Epithelial cell of proximal tubule (primary cell): ENCODE measurements at places on chromosomes 7 and 10. TPM values are rescaled to one million over a fixed set of nuclear protein-coding genes. Genes with fewer than 3 reads are reported as not detected.
A peak's percentile ranks its signal among the peaks of the same experiment; 100 is the strongest.

The AGAP5 gene
- 1.0 and 1.9 TPM in 2 replicates for total RNA-seq

The PSPH gene
- total RNA-seq = 38.6 and 55.2 TPM in 2 replicates

The EPHA1 gene
- 4.5 and 14.4 TPM in 2 replicates for total RNA-seq

The SLC26A5 gene
- not detected in 2 replicates for total RNA-seq

The AGAP6 gene
- 2.9 and 3.4 TPM in 2 replicates for total RNA-seq

The ELOVL3 gene
- total RNA-seq = 0.06 and 0.07 TPM in 2 replicates

The FAM200A gene
- 6.0 and 6.2 TPM in 2 replicates for total RNA-seq

The GNA12 gene
- 19.3 and 22.4 TPM in 2 replicates for total RNA-seq

DNA sequence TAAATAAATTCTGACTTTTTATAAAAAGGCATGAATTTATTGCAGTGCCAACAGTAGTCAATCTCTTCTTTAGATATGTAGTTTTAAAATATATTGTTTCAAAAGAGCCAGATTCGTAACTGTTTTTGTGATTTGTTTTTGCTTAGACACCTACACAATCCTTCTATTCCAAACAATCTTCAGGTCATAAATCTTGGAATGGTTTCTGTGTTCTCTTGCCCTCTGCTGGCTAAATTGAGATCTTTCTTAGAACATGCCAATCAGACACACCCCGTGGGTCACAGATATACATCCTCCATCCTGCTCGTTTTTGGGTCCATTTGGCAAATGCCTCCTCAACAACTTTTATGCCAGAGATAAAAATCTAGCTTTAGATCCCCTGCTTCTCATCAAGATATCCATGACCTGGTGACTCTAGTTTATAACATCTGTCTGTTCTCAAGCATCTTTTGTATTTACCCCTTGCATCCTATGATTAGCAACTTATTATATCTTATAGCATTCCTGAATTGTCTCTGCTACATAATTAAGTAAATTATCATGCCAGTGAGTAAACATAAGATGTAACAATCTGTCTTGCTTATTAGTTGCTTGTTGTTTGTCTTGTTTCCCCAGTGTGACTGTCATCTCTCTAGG lies 35.3 kb upstream of the IFRD1 start:
- DNase-seq = no peak

- no peak for DNase-seq
Measured at GRCh38 chr10:77060913-77061312, 576.7 kb downstream of the KCNMA1 start.

DNA sequence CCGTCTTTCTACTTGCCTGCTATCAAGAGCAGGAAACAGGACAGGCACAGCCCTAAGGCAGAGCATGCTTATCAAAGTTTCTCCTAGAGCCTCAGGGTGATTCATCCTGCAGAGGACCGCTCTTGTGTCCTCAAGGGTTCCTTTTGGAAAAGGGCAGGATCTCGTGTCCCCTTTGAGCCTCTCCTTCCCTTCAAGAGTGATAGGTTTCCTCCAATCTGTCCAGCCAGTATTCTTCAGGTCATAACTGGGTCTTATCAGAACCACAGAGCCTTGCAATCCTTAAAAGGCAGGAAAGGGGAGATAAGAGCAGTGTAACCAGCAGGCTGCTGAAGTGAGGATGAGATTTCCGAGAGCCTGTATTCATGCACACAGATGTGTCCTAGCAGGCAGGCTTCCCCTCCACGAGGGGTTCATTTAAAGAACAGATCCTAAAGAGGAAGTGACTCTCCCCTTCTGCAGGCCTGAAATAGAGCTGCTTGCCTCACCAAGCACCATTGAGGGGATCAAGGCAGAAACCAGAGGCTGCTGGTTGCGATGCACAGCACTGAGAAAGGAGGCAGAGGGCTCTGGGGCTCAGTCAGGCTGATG lies 90.5 kb upstream of the SVIL start:
- DNase-seq = no peak

DNA sequence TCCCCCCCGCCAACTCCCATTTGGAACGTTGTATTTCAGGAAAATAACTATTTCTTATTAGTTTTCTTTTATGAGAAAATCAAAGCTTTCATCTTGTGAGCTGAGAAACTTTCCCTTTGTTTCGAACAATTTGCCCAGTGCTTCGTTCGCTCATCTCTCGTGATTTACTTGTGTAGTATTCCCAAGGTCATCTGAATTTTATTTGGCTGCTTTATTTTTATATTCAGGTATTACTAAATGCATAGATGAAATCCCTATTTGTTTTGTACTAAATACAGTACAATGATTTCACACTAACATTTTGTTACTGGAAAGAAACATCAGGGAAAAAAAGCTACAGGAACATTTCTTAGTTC lies 12.0 kb upstream of the EBLN1 start:
- DNase-seq = no peak

DNA sequence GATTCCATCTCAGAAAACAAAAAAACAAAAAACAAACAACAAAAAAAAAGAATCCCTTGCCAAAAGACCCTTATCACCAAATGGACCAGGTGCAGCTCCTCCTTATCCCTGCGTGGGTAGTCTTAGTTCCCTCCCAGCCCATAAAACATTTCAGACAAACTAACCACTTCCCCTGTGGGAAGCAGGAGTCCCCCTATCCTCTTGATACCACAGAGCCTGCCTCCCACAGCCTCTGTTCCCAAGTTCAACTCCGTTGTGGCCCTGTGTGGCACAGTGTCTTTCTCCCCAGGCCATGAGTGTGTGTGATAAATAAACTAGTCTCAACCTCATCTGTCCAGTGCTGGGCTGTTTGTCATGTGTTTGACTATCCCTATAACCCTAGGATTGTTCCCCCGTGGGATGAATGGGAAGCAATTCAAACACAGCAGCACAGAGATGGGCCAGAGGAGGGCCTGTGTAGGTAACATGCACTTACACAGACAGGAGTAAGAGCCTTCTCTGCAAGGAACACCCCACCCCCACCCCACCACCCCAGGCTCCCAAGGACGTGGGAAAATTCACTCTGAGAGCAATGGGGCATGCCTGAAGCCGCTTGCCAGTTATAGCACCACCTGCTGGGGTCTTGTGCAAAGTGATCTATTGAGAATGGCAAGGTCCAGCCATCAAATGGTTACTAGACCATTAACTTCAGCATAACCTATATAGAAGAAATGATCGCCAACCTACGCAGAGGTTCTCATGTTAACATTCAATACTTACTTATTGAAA lies 147.1 kb upstream of the GHITM start:
- peak; percentile 12 for DNase-seq

DNA sequence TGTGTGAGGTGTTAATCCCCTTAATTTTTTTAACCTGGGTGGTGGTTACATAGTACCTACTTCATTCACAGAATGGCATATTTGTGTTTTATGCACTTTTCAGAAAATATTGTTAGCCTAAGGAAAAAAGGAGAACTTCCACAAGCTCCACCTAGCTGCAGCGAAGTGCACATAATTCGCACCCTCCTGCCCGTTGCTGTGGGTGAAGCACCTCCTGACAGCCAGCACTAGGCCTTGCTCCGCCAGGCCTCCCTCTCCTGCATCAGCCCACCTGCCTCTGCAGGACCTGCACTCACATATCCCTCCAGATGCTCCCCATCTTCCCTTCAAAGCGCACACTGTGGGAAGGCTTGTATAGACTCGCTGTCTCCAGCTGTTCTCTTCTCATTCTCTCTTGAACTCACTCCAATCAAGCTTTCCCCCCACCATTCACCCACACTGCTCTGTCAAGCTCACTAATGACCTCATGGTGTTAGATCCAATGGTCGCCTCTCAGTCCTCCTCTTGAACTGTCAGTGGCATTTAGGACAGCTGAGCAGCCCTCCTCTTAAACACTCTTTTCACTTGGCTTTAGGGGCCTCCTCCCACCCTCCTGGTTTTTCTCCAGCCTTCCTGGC lies 20.7 kb upstream of the GRID1 start:
- no peak for DNase-seq

- DNase-seq = no peak
Measured at GRCh38 chr10:78170026-78170475, 136.4 kb downstream of the RPS24 start.

DNA sequence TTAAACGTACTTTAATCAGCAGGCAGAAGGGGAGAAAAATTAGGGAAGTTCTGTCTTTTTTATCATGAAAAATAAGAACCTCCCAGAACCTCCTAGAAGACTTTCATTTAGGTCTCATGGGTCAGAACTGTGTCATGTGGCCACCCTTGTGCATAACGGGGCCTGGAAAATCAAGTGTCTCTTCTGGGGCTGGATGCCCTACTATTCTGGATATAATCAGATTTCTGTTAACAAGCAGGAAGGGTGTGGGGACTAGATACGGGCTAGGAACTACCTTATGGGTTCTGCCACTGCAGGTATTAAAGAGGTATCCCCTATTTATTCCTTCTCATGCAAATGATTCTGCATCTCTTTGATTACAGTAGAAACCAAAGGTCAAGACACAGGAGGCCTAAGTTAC lies 14.1 kb downstream of the LANCL2 start:
- no peak for DNase-seq

- DNase-seq = no peak
Measured at GRCh38 chr7:49111706-49112105, 187.4 kb downstream of the CDC14C start.

GRCh38 chr10:76007667-76008181 lies 576.3 kb downstream of the LRMDA start:
- DNase-seq = no peak

- DNase-seq = no peak
Measured at GRCh38 chr7:3089493-3089892, 45.8 kb upstream of the CARD11 start.

DNA sequence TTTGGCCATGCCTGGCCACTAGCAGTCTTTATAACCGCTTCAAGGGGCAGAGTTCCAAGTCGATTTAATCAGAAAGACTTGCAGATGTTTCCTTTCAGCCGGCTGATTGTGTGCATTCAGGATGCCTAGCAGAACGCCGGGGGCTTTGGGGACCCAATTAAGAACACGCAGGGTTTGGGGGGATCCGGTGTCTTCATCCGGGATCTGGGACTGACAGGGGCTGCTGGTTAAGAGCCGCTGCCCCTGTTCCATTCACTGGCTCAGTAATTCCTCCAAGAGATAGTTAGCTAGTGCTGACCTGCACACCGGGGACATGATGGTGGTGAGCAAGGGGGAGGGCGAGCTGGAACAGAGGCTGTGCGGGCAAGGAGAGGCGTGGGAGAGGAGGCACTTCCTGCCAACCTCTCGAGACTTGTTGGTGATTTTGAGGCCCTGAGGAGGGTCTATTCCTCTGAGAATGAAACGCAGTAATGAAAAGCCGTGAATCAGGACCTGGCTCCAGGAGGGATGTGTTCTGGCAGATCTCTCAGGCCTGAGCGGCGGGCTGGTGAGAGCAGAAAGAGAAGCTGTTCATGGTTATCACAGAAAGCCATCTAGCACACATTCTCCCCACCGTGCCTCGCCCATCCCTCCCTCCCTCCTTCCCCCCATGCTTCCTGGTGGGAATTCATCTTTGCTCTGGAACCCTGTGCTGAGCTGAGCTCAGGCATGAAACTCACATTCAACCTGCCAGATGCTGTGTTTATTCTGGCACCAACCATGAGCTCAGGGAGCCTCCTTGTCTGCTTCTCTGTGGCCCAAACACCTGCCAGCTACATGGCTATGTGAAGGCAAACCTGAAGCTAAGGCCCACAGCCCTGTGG lies 152.0 kb downstream of the CCDC3 start:
- no peak for DNase-seq

GRCh38 chr10:78802431-78802830 lies 266.3 kb upstream of the ZMIZ1 start:
- no peak for DNase-seq

DNA sequence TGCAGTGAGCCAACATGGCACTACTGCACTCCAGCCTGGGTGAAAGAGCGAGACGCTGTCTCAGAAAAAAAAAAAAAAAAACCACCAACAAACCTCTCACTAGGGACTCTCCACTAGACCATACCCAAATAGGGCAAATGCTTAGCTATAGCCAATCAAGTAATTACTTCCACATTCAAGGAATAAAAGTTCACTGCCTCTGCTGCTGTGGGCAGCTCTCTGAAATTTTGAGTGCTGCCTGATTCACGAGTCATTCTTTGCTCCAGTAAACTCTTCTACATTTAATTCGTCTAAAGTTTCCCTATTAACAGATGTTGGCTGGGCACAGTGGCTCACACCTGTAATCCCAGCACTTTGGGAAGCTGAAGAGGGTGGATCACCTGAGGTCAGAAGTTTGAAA lies 4.7 kb upstream of the NRBF2 start:
- no peak for DNase-seq

DNA sequence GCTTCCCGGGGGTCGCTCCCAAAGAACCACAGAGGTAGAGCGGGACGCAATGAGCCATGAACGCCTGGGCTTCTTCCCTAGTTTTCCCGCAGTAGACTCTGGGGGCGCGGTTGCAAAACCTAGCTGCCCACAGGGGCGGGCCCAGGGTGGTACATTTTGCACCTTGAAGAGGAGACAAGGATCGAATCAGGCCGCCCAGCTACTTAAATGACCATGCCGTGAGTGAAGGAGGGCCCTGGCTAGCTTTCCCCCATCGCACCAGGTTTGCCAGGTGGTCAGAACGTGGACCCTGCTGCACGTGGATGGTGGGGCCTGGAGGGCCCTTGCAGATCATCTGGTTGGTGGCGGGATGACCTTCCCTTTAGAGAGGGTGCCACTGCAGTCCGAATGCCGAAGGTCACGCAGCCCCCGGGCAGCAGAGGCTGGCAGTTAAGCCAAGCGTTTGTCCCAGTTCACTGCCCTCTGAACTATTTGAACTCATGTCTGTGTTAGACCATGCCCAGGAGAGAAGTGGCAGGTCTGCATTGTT lies 604 bp upstream of the SHTN1 start:
- DNase-seq = no peak

DNA sequence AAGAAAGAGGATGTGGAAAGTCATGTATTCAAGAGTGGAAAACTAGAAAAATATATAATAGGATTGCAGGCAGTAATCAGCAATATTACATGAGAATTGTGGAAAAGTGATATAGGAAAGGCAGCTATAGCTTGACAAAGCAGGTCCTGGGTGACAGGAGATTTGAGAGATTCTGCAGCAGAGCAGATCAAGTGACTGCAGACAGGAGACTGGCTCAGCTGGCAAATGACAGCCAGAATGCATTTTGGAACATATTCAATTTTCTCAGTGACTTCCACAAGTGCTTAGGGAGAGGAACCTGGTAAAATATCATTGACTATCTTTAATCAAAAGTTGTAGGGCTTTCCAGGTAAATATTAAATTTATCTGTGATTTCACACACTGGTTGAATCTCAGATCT lies 260.5 kb upstream of the CACNA2D1 start:
- DNase-seq = no peak

- DNase-seq = no peak
Measured at GRCh38 chr7:108002726-108003598, at the start of gene LAMB1. LAMB1 (minus strand) TSS chr7:108003161; CDS start chr7:108002885, 276 bp downstream.

GRCh38 chr10:100697631-100698030 lies 47.8 kb upstream of the PAX2 start:
- no peak for DNase-seq

DNA sequence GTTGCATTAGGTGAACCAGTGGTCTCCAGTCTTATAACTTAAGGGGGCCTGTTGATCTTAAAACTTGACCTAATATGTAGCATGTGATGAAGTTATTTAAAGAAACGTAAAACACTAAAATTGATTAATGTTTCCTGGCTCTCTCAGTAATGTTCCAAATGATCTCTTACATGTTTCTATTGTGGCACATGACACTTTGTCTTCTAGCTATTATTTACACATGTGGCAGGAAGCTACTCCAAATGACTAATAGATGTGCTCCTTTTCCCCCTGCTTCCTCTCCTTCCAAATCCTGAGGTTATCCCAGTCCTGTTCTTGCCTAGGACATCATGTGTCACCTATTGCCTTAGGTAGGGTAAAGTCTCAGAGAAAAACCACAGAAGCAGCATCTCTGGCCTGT lies 89.4 kb downstream of the FAS start:
- DNase-seq = no peak
